ENCODE measurements at places on chromosomes 6 and 20.

DNA sequence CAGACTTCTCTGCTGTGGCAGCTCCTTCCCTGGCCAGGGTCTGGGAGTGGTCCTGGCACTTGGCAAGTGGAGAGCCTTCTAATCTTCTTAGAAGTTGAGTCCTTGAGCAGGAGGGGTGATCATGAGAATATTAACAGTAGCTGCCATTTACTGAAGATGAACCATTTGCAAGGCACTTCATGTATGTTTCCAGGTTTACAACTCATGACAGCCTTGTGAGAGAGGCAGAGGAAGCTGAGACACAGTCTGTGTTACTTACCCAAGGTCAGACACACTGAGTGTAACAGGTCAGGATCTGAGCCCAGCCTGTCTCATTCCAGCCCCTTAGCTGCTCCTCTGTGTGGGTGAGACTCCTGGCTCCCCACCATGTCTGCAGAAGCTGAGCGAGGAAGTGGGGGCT is 45.5 kb upstream of the SRF start:
- no peak for DNase-seq

- no peak for DNase-seq
These were observed 39.6 kb downstream of the LAMA4 start for GRCh38 chr6:112214739-112215269.

- DNase-seq = no peak
These were observed 61.0 kb upstream of the GCM1 start for GRCh38 chr6:53209681-53210080.

- DNase-seq = no peak
These were observed 5.6 kb upstream of the BTBD3 start for GRCh38 chr20:11912013-11912658.

- DNase-seq = peak; percentile 14
These were observed 194.0 kb downstream of the GMPR start for GRCh38 chr6:16432075-16433032.

GRCh38 chr6:109527989-109528388 is 45.0 kb upstream of the ZBTB24 start:
- peak; percentile 4 for DNase-seq

Measured in EL (cell line).